CD4-positive, alpha-beta T cell treated with Interleukin-10 for 1 hour (primary cell): ENCODE measurements at places on chromosomes 16 and 17.

GRCh38 chr17:73841431-73842060 is 197.3 kb upstream of the SDK2 start:
- peak; percentile 10 for DNase-seq

- DNase-seq, result no peak
Observed at GRCh38 chr16:86619239-86619794, 41.0 kb downstream of the FOXL1 start.

DNA sequence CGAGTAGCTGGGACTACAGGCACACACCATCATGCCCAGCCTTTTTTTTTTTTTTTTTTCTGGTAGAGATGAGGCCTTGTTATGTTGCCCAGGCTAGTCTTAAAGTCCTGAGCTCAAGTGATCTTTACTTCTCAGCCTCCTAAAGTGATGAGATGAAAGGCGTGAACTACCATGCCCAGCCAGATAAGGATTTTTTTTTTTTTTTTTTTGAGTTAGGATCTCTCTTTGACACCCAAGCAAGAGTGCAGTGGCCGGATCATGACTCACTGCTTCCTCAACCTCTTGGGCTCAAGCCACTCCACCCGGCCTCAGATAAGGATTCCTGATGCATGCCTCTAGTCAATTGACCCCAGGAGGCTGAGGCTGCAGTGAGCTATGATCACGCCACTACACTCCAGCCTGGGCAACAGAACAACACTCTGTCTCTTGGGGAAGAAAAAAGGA is 11.2 kb upstream of the PLEKHG4 start:
- no peak for DNase-seq

- peak; percentile 37 for DNase-seq
Observed at GRCh38 chr16:28845293-28845692, 855 bp downstream of the TUFM start.

GRCh38 chr17:56884483-56885311 is 29.2 kb downstream of the TRIM25 start:
- no peak for DNase-seq

- peak; percentile 66 for DNase-seq
Observed at GRCh38 chr16:28326881-28327610, 34.7 kb downstream of the SBK1 start.

GRCh38 chr17:79978548-79978855 is 57.2 kb downstream of the TBC1D16 start:
- DNase-seq, result no peak

DNA sequence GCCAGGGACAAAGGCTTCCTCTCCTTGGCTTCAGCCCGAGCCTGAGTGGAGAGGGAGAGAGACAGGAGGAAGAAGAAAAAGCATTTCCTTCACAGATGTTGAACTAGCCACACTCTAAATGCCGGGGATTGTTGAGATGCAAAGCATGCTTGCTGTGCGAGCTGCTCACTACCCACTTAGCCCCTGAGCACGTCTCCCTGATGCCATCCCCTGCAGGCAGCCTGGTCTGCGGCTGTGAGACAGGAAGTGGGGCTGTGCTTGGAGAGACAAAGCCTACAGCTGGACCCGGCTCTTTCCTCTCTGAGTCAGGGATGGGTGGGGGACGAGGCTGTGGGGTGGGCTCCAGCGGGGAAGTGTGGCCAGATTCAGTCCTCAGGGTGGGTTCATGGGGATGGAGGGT is 13.7 kb downstream of the WNT9B start:
- DNase-seq, result no peak

- peak; percentile 58 for DNase-seq
Observed at GRCh38 chr16:4328046-4328781, 12.3 kb downstream of the GLIS2 start.

- no peak for DNase-seq
Observed at GRCh38 chr17:17683710-17684365, 2.6 kb downstream of the RAI1 start.

GRCh38 chr16:1926271-1926670 is 8.1 kb upstream of the HS3ST6 start:
- DNase-seq, result no peak

DNA sequence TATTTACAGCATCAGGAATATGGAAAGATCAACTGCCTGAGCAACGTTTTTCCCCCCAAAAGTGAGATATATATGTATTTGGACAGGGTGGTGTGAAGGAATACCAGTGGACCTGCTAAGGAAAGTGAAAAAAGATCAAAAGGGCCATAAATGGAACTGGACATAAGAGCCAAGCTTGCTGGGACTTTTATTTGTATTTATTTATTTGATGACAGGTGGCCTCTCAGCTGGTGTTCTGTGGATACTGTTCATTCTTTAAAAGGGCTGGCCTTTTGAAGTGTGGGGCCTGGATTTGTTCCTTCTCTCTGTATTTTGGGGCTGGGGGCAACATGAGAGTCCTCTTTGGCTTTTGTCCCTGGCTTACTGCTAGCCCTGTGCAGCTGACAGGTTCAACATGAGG is 306.6 kb upstream of the N4BP1 start:
- no peak for DNase-seq

DNA sequence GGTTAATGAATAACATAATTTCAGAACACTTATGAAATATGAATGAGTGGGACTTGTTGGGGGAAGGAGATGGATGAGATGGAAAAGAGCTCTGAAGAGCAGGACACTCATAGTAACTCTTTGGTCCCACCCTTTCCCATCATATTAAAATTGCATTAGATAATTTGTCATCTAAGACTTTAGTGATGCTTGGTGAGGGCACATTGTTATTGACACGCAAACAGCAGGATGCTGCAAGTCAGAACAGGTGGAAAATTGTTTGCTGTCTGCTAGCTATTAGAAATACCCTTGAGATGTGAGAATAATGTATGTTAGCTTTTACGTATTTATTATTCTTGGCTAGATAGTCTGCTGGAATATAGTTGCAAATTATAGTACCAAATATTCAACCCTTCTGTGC is 75.7 kb downstream of the TANC2 start:
- DNase-seq, result no peak

GRCh38 chr17:28141313-28141712 is 98.8 kb downstream of the NLK start:
- no peak for DNase-seq
